Thoracic aorta (tissue), 2 donors: ENCODE measurements at places on chromosomes 7 and 10. TPM values are rescaled to one million over a fixed set of nuclear protein-coding genes. Genes with fewer than 3 reads are reported as not detected.

RFC2 gene
- total RNA-seq = 15.2 TPM

GFRA1 gene
- 5.8 TPM for total RNA-seq

PLXNA4 gene
- 12.2 TPM for total RNA-seq

OR2A5 gene
- not detected for total RNA-seq

NME8 gene
- not detected for total RNA-seq

ACSM6 gene
- not detected for total RNA-seq

DNA sequence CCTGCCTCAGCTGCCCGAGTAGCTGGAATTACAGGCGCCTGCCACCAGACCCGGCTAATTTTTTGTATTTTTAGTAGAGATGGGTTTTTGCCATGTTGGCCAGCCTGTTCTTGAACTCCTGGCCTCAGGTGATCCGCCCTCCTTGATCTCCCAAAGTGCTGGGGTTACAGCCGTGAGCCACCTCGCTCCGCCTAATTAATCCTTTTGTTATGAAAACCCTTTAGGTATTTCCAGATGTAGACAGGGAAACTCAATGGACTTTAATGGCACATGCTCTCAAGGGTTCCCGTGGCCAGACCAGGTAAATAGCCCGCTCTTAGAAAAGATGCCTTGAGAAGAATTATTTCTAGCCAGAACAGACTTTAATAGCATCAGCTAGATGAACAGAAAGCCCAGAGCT, 19.7 kb upstream of the EXOC4 start:
- H3K4me3 ChIP-seq = no peak overlapping the region
- H3K36me3 ChIP-seq = no peaks in the 10 kb centered on the region
- no peaks in the 10 kb centered on the region for H3K27me3 ChIP-seq
- no peak overlapping the region for H3K27ac ChIP-seq
- DNase-seq = no peak
- H3K4me1 ChIP-seq = no peaks in the 10 kb centered on the region

DNA sequence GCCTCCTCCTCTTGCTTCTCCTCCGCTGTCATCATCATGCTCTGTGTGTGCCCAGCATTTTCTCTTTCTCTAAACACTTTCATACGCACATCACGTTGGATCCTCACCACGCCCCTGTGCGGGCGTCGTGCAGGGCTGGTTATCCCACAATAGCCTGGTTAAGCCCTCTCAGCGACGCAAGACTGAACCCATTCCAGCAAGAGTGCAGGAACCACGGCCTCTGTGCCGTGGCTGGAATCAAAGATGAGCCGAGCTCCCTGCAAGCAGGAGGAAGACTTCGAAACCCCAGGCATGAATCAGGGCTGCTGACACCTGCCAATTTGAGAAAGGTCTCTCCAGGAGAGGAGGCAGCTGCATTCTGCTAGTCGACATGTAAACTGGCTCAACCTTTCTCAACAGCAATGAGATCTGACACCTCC, 74.8 kb upstream of the FOXK1 start:
- H3K27me3 ChIP-seq = no peaks in the 10 kb centered on the region
- no peaks in the 10 kb centered on the region for H3K36me3 ChIP-seq
- no peak overlapping the region for H3K27ac ChIP-seq
- no peak for DNase-seq
- H3K4me3 ChIP-seq = no peak overlapping the region

GRCh38 chr7:142097571-142097970, 13.9 kb upstream of the MGAM2 start:
- DNase-seq = no peak
- no peaks in the 10 kb centered on the region for H3K36me3 ChIP-seq
- no peaks in the 10 kb centered on the region for H3K27me3 ChIP-seq
- H3K27ac ChIP-seq = no peak overlapping the region
- H3K4me3 ChIP-seq = no peak overlapping the region

GRCh38 chr10:23359692-23360380, 15.2 kb upstream of the C10orf67 start:
- H3K27ac ChIP-seq = no peak overlapping the region
- no peaks in the 10 kb centered on the region for H3K27me3 ChIP-seq
- no peak overlapping the region for H3K4me3 ChIP-seq
- H3K4me1 ChIP-seq = no peaks in the 10 kb centered on the region
- DNase-seq = no peak

DNA sequence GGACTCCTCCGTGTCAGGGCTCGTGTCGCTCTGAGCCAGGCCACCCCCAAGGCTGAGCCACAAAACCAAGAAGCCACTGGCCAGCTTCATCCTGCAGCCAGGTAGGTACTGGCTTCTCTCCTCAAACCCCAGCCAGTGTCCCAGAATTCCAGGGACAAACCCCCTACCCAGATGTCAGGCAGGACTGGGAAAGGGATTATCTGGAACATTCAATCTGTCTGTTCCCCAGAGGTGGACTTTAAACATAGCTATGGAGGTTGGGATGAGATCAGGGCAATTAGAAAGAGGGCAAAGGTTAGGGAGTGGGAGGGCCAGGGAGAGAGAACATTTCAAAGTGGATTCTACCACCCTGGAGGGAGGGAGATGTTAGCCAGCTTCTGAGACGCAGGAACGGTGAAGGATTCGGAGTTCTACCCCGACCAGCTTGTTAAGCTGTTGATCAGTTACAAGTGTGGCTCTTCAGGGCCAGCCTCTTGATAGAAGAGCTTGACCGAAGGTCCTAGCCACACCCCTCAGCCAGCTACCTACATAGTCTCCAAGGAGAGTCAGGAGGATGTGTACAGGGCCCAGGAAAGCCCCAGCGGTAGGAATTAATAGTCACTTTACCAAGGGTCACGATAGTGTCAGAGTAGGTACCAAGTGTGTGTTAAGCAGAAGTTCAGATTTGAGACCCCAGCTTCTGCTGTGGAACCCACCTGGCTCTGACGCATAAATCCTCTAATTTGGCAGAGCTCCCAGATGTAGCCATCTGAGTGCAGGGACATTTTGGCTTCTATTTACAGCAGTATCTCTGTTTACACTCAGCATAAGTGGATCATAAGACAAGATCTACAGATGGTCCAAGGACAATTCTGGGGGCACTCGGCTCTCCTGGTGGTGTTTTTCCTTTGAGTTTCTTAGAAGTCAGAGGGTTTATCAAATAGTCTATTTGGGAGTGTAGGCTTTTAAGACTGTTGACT, at the start of gene PLA2G12B:
TSS of gene PLA2G12B (minus strand) at position 211 of the 959 bp plus-strand sequence. CDS start at position 90, 121 bp downstream.
- no peaks in the 10 kb centered on the region for H3K27me3 ChIP-seq
- H3K4me3 ChIP-seq = no peak within 1 kb of the TSS
- no peaks in the 10 kb centered on the region for H3K36me3 ChIP-seq
- DNase-seq = no peak
- no peaks in the 10 kb centered on the region for H3K4me1 ChIP-seq
- H3K27ac ChIP-seq = no peak within 1 kb of the TSS

DNA sequence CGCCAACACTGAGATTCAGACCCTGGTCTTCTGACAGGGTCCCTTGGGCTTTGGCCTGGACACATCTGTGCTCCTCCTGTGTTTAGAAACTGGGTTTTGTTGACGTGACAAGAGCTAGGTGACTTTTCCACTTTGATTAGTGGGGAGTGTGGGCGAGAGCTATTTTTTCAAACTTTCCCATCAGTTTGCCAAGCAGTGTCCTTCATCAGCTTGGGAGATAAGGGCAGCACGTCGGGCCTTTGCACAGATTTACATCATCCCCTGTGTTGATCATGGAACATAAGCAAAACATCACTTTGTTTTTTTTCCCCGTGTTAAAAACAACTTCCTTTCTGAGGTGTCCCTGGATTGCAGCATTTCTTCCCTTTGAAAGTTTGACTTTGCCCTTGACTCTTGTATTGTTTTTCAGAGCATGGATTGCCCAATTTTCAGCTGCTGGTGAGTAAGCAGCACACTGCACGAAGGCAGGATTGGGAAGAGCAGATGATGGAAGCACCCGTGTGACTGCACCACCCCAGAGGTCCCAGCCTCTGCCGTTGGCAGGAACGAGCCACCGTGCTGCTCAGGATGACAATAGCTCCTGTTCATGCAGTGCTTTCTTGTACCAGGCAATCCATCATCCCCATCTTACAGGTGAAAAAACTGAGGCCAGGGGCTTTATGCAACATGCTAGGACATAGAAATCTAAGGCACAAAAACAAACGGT, 6.4 kb upstream of the IGFBP1 start:
- no peaks in the 10 kb centered on the region for H3K27me3 ChIP-seq
- DNase-seq = no peak
- no peak overlapping the region for H3K27ac ChIP-seq
- no peak overlapping the region for H3K4me3 ChIP-seq

GRCh38 chr7:18511351-18512140, 16.0 kb downstream of the HDAC9 start:
- peak overlapping the region; percentile 11 for H3K27ac ChIP-seq
- DNase-seq = no peak
- H3K4me3 ChIP-seq = peak overlapping the region; percentile 64
- no peaks in the 10 kb centered on the region for H3K36me3 ChIP-seq
- no peaks in the 10 kb centered on the region for H3K27me3 ChIP-seq
- peaks cover 55% of the 10 kb centered on the region for H3K4me1 ChIP-seq

GRCh38 chr10:3969876-3970666, 185.1 kb upstream of the KLF6 start:
- no peaks in the 10 kb centered on the region for H3K36me3 ChIP-seq
- peaks cover 16% of the 10 kb centered on the region for H3K4me1 ChIP-seq
- DNase-seq = no peak
- H3K27ac ChIP-seq = no peak overlapping the region
- no peak overlapping the region for H3K4me3 ChIP-seq

- H3K27ac ChIP-seq = no peak overlapping the region
- DNase-seq = no peak
- H3K27me3 ChIP-seq = no peaks in the 10 kb centered on the region
- no peaks in the 10 kb centered on the region for H3K4me1 ChIP-seq
Measured at GRCh38 chr7:31724696-31725095, 37.7 kb downstream of the PPP1R17 start.

- no peaks in the 10 kb centered on the region for H3K4me1 ChIP-seq
- no peaks in the 10 kb centered on the region for H3K27me3 ChIP-seq
- H3K27ac ChIP-seq = no peak within 1 kb of the TSS
- DNase-seq = no peak
- no peak within 1 kb of the TSS for H3K4me3 ChIP-seq
- no peaks in the 10 kb centered on the region for H3K36me3 ChIP-seq
Measured at GRCh38 chr7:57449904-57450303, at the start of gene ZNF716. ZNF716 (plus strand) TSS chr7:57450177; CDS start chr7:57450289, 112 bp downstream.

- H3K36me3 ChIP-seq = no peaks in the 10 kb centered on the region
- DNase-seq = no peak
- H3K4me1 ChIP-seq = peaks cover 16% of the 10 kb centered on the region
- H3K4me3 ChIP-seq = peak overlapping the region; percentile 53
Measured at GRCh38 chr7:30321089-30321881, 36.9 kb downstream of the ZNRF2 start.

- H3K27ac ChIP-seq = no peak overlapping the region
- H3K4me1 ChIP-seq = peaks cover 11% of the 10 kb centered on the region
- no peaks in the 10 kb centered on the region for H3K36me3 ChIP-seq
- no peak overlapping the region for H3K4me3 ChIP-seq
- no peaks in the 10 kb centered on the region for H3K27me3 ChIP-seq
Measured at GRCh38 chr10:34505338-34505737, 309.8 kb downstream of the PARD3 start.

GRCh38 chr7:11709196-11709595, 122.8 kb downstream of the THSD7A start:
- no peak for DNase-seq
- no peak overlapping the region for H3K4me3 ChIP-seq
- no peaks in the 10 kb centered on the region for H3K4me1 ChIP-seq
- no peak overlapping the region for H3K27ac ChIP-seq
- H3K36me3 ChIP-seq = no peaks in the 10 kb centered on the region
- no peaks in the 10 kb centered on the region for H3K27me3 ChIP-seq

- DNase-seq = no peak
- peak overlapping the region; percentile 93 for H3K4me3 ChIP-seq
- peaks cover 46% of the 10 kb centered on the region for H3K4me1 ChIP-seq
- peaks cover under 1% of the 10 kb centered on the region for H3K36me3 ChIP-seq
- H3K27ac ChIP-seq = peak overlapping the region; percentile 100
Measured at GRCh38 chr10:1048349-1048731, 579 bp downstream of the IDI1 start.

DNA sequence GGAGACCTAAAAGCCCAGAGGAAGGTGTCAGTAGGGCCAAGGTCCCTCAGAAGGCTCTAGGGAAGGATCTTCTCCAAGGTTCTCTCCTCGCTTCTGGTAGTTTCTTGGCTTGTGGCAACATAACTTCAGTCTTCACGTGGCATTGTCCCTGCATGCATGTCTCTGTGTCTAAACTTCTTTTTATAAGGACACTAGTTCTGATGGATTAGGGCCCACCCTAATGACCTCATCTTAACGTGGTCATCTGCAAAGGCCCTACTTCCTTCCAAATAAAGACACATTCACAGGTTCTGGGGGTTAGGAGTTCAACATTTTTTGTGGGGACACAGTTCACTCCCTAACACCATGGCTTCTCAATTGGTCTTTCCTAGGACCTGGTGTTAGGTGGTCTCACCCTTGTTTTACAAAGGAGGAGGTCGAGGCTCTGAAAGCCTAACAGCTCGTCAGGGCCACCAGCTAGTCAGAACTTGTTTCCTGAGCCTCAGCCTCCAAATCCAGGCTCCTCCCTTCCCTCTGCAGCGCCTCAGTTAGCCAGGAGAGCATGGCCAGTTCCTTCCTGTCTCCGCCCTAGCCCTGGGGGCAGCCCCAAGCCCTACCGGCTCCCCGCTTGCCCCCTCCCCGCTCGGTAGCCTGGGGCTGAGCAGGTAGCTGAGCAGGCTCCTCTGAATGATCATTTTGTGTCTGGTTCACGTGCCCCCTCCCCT, 109.7 kb upstream of the PPIF start:
- peaks cover 11% of the 10 kb centered on the region for H3K4me1 ChIP-seq
- H3K36me3 ChIP-seq = no peaks in the 10 kb centered on the region

- peak; percentile 57 for DNase-seq
- H3K4me3 ChIP-seq = peak overlapping the region; percentile 47
- H3K27ac ChIP-seq = peak overlapping the region; percentile 79
- no peaks in the 10 kb centered on the region for H3K36me3 ChIP-seq
- peaks cover 5% of the 10 kb centered on the region for H3K4me1 ChIP-seq
- no peaks in the 10 kb centered on the region for H3K27me3 ChIP-seq
Measured at GRCh38 chr10:23065181-23065948, 30.0 kb upstream of the MSRB2 start.

GRCh38 chr10:6211341-6211670, 8.6 kb downstream of the PFKFB3 start:
- H3K4me3 ChIP-seq = peak overlapping the region; percentile 48
- H3K27me3 ChIP-seq = no peaks in the 10 kb centered on the region
- peaks cover 30% of the 10 kb centered on the region for H3K36me3 ChIP-seq
- H3K4me1 ChIP-seq = peaks cover 81% of the 10 kb centered on the region
- H3K27ac ChIP-seq = peak overlapping the region; percentile 83
- no peak for DNase-seq

DNA sequence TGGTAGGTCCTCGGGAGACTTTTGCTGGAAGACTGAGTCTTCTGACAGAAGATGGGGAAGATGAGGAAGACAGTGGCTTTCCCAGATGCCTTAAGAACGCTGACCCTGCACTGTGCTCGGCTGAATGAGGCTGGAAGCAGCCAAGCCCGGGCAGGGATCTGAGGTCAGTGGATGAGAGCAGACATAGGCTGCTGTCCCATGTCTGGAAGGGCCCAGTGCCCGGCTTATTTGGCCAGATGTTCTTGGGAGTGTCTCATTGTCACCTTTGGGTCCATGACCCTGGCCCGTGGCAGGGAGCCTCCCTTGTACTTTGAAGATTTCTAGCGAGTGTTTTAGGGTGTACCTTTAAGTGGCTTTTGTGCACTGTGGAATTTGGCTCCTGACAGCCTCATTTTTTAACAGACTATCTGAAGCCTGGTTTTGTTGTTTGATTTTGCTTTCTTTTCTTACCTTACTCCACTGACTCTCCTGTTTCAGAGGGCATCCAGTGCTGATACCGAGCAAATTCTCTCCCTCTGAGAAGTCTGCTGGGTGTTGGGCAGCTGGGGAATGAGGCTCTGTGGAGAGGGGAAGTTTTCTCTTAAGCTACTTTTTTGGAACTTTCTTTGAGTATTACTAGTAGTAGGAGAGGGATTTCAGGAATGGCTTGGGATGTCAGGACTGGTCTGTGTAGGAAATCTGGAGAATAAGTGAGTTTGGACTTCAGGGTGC, 61.4 kb downstream of the CREB5 start:
- no peaks in the 10 kb centered on the region for H3K36me3 ChIP-seq
- H3K27ac ChIP-seq = no peak overlapping the region
- peaks cover 31% of the 10 kb centered on the region for H3K4me1 ChIP-seq
- no peak for DNase-seq
